ENCODE measurements at places on chromosomes 3 and 15.

GRCh38 chr3:75906555-75907112 is 121.3 kb upstream of the ZNF717 start:
- no peak for DNase-seq
- no peaks in the 10 kb centered on the region for H3K27me3 ChIP-seq
- no peak overlapping the region for H3K27ac ChIP-seq
- no peak overlapping the region for H3K4me3 ChIP-seq
- no peaks in the 10 kb centered on the region for H3K36me3 ChIP-seq

- no peak for DNase-seq
- H3K27me3 ChIP-seq = no peaks in the 10 kb centered on the region
- no peak overlapping the region for H3K4me3 ChIP-seq
- no peaks in the 10 kb centered on the region for H3K36me3 ChIP-seq
Observed at GRCh38 chr15:63348392-63348791, 33.3 kb downstream of the CA12 start.

GRCh38 chr3:123750659-123751420 is 133.3 kb downstream of the MYLK start:
- H3K36me3 ChIP-seq = no peaks in the 10 kb centered on the region
- H3K4me3 ChIP-seq = no peak overlapping the region
- no peaks in the 10 kb centered on the region for H3K4me1 ChIP-seq
- no peaks in the 10 kb centered on the region for H3K27me3 ChIP-seq
- H3K27ac ChIP-seq = no peak overlapping the region

- H3K36me3 ChIP-seq = no peaks in the 10 kb centered on the region
- H3K27ac ChIP-seq = no peak overlapping the region
- H3K4me1 ChIP-seq = no peaks in the 10 kb centered on the region
- H3K4me3 ChIP-seq = no peak overlapping the region
- no peaks in the 10 kb centered on the region for H3K27me3 ChIP-seq
- no peak for DNase-seq
Observed at GRCh38 chr15:87849181-87849580, 407.4 kb downstream of the NTRK3 start.

DNA sequence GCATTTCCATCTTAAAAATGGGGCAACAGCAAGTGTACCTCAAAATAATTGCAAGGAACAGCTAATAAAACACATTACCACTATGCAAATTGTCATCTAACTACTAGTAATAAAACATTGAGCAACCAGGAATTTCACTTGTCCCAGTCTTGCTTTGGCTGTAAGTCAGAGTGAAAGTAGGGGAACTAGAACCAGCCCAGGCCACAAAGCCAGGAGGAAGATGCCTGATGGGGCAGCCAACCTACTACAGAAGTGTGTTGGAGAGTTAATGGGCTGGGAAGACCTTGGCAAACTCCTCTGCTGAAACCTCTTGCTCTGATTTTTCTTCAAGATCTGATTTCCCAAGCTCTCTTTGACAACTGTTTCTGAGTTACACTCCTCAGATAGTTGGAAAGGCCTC is 40.2 kb upstream of the LPP start:
- DNase-seq = no peak
- H3K4me3 ChIP-seq = no peak overlapping the region
- no peaks in the 10 kb centered on the region for H3K36me3 ChIP-seq
- no peak overlapping the region for H3K27ac ChIP-seq
- H3K4me1 ChIP-seq = no peaks in the 10 kb centered on the region
- H3K27me3 ChIP-seq = no peaks in the 10 kb centered on the region

GRCh38 chr15:96746665-96747064 is 416.2 kb downstream of the NR2F2 start:
- no peak overlapping the region for H3K4me3 ChIP-seq
- H3K36me3 ChIP-seq = no peaks in the 10 kb centered on the region
- H3K4me1 ChIP-seq = no peaks in the 10 kb centered on the region
- no peak overlapping the region for H3K27ac ChIP-seq

GRCh38 chr15:98001663-98002194 is 41.2 kb downstream of the ARRDC4 start:
- no peak for DNase-seq
- H3K4me1 ChIP-seq = no peaks in the 10 kb centered on the region
- H3K36me3 ChIP-seq = no peaks in the 10 kb centered on the region
- H3K4me3 ChIP-seq = no peak overlapping the region

DNA sequence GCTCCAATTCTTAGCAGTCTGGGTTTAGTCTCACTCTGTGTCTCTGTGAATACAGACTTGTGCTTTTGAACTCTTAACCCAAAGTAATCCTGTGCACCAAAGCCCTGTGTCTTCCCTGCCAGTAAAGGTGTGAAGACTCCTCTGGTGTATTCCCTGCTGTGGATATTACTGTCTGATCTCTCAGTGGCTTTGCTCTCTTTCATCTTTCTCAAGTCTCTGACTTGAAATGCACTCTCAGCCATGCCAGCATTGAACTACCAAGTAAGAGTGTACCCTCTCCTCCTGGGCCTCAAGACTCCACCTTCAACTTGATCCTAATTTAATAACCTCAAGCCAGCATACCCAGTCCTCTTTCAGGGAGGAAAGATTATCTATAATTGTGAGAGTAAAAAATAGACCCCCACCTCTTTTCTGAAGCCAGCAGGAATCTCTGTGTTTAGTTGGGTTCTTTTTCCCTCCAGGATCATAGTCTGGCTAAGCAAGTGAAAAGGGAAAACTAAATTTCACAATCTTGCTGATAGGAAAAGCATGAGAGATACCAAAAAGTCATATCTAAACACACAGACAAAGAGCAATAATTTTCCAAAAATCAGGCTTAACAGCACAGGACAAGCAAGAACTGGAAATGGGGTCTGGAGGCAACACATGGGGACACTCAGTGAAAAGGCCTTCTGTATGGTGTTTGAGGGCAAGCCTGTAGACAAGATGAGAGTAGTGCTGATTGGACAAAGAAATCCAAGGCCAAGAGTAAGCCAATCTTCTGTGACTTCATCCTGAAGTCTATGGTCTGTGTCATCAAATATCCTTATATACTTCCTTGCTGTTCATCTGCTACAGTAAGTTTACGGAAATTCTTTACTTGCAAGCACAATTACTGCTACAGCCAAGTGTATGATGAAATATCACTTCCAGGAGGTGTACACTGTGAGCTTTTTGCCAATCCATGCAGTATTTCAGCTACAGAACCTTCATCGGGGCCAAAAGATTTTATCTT is 296.1 kb upstream of the TGFBR2 start:
- no peaks in the 10 kb centered on the region for H3K4me1 ChIP-seq
- H3K36me3 ChIP-seq = no peaks in the 10 kb centered on the region
- no peak overlapping the region for H3K4me3 ChIP-seq
- H3K27ac ChIP-seq = no peak overlapping the region
- no peaks in the 10 kb centered on the region for H3K27me3 ChIP-seq

DNA sequence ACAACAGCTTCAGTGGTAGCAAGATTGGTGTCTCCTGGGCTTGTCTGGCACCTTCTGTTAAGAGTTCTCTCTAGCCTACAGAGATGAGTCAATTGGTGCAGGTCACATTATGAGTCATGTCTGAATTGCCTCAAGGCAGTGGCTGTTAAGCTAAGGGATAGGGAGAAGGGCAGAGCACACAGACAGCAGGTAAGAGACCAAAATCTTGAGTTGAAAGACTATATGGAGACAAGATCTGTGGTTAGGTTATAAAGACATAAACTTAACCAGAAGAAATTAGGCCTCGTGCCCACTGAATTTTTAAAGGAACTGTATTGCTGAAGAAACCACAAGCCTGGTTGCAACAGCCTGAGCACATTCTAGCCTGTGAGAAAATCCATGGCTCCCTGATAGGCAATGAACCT is 19.2 kb upstream of the KPNA1 start:
- H3K4me3 ChIP-seq = no peak overlapping the region
- H3K4me1 ChIP-seq = no peaks in the 10 kb centered on the region
- no peak for DNase-seq

Data from CD8-positive, alpha-beta memory T cell (primary cell).